SK-MEL-5 (cell line): ENCODE measurements at places on chromosomes 13 and 19. TPM values are rescaled to one million over a fixed set of nuclear protein-coding genes. Genes with fewer than 3 reads are reported as not detected.

DNA sequence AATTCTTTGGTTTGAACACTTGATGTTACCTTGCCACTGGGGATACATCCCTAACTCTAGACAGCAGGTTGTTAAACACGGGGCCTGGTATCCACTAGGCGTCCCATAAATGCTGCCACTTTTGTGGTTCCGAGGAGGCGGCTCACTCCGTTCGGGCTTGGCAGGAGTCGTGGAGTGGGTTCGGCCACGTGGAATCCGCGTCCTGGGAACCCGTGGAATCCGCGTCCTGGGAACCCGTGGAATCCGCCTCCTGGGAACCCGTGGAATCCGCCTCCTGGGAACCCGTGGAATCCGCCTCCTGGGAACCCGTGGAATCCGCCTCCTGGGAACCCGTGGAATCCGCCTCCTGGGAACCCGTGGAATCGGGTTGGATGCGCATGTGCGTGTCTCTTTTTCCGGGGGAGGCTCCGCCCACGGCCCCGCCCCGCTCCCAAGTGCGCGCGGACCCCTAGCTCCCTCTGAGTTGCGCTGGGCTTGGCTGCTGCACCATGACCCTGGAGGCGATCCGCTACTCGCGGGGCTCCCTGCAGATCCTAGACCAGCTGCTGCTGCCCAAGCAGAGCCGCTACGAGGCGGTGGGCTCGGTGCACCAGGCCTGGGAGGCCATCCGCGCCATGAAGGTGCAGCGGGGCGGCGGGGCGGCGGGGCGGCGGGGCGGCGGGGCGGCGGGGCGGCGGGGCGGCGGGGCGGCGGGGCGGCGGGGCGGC, at the start of gene MRI1:
Gene MRI1 (plus strand): TSS at position 422 of the 707 bp plus-strand sequence. CDS start 67 bp downstream, at position 489.
- DNase-seq, result peak; percentile 61

Gene CABP5
- not detected in 2 replicates for total RNA-seq

DNA sequence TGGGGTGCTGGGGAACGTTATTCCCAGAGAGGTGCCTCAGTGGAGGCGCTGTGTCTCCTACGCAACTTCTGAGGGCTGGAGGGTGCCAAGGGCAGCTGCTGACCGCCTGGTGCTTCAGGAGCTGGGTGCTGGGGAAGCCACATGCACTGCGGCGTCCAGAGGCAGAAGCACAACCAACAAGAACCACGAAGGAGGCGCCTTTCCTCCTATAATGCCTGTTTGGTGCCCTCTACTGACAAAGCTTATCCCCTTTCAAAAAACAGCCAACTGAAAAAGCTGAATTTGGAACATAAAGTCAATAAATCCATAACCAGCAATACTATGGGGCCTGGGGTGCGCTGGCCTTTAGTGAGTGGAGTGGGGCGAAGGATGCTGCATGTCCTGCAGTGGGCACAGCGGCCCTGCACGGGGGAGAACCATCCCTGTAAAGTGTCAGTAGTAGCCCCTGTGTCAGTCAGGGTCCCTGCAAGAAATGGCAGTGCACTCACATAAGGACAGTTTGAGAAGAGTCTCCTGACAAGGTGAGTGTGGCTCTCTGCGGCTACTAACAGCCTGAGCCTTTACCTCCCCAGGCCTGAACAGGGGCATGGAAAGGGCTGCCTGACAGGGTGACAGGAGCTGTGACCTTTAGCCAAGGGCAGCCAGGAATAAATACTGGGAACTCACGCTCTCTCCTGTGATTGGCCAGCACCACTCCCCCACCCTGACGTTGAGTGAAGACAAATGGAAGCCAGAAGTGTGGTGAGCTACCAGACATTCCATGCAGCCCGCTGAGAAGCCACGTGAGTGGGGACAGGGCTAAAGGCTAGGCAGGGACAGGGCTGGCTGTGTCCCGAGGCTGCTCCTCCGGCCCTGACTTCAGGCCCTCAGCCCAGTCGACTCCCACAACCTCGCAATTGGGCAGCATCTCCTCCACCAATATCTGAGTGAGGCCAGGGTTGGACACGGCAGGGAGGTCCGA, 4.5 kb upstream of the B3GNT8 start:
- DNase-seq, result peak; percentile 56

Gene ACER1
- total RNA-seq, result not detected in 2 replicates

DNA sequence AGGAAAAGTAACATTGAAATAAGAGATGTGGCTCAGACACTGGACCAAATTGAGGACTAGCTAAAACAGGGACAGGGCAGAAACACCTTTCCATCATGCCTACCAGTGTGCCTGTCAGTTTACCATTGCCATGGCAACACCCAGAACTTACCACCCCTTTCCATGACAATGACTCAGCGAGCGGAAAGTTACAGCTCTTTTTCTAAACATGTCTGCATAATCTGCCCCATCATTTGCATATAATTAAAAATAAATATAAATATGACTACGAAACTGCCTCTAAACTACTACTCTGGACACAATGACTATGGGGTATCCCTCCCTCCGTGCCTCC, 96.0 kb downstream of the UBL3 start:
- peak; percentile 38 for DNase-seq

GRCh38 chr13:113110852-113111315, 5.3 kb downstream of the F7 start:
- DNase-seq, result no peak

GRCh38 chr19:56144376-56144775, 3.3 kb downstream of the ZNF444 start:
- DNase-seq, result no peak

Gene TTYH1
- total RNA-seq, result 0.77 and 0.93 TPM in 2 replicates

Gene OR7A5
- total RNA-seq, result 0.43 and 0.79 TPM in 2 replicates
